ENCODE measurements at places on chromosomes 1 and 21.

DNA sequence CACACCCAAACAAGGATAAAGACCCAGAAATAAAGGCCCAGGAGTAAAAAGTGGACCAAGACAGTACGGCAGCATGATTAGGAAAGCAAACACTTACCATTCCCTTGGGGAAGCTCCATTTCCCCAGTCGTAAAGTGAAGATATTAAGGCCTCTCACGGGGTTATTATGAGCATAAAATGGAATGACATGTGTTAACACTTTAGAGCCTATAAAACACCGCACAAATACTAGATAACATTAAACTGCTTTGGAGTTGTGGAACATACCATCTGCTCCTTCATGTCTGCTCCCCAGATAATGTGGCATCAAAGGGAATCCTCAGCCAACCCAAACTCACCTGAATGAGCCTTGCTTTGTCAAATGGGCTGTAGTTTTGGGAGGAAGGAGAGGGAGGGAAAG, 8.9 kb upstream of the ITLN2 start:
- no peak for DNase-seq

DNA sequence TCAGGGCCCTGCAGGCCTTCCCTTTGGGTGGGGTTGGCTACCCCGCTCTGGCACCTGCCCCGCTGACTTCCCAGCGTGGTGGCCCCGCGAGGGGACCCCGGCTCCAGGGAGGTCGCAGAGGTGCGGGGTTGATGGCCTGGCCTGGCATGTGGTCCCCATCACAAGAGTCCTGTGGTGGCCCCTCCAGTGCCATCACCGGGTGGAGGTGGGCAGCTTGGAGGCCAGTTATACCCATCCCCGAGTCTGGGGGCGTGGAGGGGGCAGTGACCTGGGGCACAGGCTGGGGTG, 26.8 kb downstream of the PRMT2 start:
- DNase-seq: no peak

GRCh38 chr21:17467392-17467791, 45.5 kb upstream of the CXADR start:
- DNase-seq: no peak

GRCh38 chr1:69733061-69733460, 165.3 kb downstream of the LRRC7 start:
- DNase-seq: no peak

DNA sequence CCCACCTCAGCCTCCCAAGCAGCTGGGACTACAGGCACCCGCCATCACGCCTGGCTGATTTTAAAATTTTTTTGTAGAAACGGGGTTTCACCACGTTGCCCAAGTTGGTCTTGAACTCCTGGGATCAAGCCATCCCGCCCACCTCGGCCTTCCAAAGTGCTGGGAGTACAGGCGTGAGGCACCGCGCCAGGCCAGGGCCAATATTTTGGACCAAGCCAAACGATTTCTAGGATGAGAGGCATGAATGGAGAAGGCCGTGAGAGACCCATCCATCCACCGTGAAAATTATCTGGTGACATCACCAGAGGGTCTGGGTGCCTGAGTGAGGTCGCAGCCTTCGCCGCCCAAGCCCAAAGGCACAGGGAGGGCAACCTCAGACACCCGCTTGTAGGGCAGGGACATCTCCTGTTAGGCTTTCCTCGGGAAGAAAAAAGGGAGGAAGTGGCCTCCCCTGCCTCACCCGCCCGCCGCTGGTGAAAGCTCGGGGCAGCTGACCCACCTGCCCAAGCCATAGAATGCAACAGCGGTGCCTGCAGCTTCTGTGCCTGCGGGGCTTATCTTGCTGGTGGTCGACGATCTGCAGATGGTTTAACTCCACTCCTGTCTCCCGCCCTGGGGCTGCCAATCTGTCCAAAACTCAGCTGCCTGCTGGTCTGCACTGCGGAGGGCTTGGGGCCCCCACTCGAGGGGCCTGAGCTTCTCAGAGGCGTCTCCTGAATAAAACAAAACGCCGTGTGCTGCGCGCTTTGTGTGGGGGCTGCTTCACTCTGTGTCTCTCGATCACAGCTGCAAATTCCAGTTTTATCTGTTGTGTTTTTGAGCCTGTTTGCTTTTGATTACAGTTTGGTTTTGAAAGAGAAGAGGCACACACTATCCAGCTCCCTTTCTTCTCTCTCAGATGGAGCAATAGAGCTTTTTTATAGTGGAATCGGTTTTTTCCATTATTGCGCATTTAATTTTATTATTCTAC, 85.8 kb downstream of the MRPS6 start:
- no peak for DNase-seq

GRCh38 chr1:210445485-210445884, 116.8 kb downstream of the HHAT start:
- DNase-seq: no peak

DNA sequence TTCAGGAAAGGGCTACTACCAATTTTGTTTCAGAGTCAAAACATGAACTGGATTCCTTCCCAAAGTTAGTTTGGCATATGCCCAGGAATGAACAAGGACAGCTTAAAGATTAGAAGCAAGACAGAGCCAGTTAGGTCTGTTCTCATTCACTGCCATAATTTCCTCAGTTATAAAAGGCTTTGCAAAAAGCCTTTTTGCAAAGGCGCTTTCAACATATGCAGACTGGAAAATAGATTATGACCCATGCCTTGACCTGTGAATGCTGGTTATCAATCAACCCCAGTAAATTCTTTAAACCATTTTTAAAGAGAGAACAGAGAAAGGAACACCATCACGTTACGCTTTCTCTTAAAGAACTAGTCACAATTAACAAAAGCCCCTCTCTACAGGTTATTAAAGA, 1.7 kb upstream of the FRRS1 start:
- no peak for DNase-seq

- DNase-seq: no peak
Observed at GRCh38 chr21:35491920-35492678, 443.0 kb upstream of the RUNX1 start.

DNA sequence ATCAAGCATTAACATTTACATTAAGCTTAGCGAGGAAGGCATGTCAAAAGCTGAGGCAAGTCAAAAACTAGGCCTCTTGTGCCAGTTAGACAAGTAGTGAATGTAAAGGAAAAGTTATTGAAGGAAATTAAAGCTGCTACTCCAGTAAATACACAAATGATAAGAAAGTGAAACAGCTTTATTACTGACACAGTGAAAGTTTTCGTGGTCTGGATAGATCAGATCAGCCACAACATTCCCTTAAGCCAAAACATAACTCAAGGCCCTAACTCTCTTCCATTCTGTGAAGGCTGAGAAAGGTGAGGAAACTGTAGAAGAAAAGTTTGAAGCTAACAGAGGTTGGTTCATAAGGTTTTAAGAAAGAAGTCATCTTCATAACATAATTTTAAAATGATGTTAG, 131.9 kb downstream of the VAV3 start:
- no peak for DNase-seq

DNA sequence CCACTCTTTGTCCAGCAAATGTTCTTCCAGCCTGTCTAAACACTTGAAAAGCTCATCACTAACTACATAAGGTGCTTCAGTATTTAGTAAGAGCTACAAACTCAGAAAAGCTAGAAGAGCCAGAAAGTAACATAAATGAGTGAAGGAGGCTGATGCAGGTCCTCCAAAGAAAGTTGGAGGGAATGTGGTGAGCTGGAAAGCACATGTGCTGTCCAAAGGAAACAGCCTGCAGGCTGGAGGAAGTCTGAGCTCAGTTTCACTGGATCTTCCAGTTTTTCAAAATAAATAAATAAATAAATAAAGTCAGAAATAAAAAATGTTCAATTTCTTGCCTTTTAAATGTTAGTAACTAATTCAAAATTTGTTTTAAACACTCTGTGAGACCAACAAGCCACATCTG, 25.5 kb downstream of the ZC3H11B start:
- DNase-seq: no peak

DNA sequence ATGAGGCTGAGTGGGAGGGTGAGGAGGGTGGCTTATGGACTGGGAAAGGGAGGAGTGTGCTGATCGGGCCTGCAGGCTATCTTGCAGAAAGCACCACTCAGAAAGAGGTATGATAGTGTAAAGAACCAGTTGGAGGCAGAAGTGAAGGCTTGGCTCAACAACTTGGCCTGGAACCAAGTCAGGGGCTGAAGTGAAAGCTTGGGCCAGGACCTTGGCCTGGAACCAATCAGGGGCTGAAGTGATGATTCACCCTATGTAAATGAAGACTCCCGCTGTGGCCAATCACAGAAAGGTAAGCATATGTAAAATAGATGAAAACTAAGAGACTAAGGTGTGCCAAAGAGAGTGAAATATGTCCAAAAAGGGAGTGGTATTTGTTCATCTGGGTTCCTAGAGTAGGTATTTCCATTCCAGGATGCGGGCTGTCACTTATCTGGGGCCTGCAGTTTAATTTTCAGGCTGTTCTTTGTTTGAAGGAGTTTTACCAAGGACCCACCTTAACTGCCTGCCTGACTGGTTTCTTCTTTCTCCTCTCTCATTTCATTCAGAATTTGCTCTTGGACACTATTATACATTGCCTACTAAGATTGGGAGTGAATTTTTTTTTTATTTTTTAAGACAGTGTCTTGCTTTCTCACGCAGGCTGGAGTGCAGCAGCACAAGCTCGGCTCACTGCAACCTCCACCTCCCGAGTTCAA, 5.1 kb upstream of the RFX5 start:
- peak; percentile 53 for DNase-seq

GRCh38 chr1:34479731-34480130, 275.1 kb upstream of the GJB5 start:
- no peak for DNase-seq

- peak; percentile 60 for DNase-seq
Observed at GRCh38 chr21:42652527-42653230, 742 bp upstream of the PDE9A start.

GRCh38 chr1:196896355-196896754, 8.5 kb downstream of the CFHR4 start:
- no peak for DNase-seq

DNA sequence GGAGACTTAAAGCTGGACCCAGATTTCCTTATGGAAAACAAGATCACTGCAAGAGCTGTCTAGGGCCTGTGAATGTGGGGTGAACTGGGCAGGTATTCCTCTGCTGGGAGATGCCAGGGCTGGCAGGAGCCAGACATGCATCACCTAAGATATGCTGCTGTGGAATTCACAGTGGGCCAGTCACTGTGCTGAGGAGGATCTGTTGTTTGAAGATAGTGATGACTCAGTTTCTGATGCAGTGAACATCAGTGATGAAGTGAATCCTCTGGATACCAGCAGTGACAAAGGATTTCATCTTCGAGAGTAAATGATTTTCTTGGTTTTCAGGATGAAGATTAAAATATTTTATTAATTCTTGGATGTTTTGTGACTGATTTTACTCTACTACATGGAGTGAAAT, 29.9 kb upstream of the CAMSAP2 start:
- peak; percentile 31 for DNase-seq

GRCh38 chr1:79760531-79760930, 754.0 kb upstream of the ADGRL4 start:
- DNase-seq: peak; percentile 14

DNA sequence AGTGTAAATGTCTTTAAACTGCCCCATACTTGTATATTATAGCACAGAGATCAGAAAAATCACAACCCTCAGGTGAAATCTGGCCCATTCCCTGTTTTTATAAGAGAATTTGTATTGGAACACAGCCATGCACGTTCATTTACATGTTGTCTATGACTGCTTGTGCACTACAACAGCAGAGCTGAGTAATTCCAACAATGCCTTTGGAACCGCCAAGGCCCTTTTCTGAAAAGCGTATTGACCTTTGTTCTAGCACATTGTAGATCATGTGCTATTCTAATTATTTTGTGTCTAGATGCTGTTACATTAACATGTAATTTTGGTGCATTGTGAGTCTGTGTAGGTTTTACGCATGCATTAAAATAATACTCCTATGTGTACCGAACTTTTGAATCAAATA, 339.6 kb downstream of the CHRM3 start:
- DNase-seq: no peak

DNA sequence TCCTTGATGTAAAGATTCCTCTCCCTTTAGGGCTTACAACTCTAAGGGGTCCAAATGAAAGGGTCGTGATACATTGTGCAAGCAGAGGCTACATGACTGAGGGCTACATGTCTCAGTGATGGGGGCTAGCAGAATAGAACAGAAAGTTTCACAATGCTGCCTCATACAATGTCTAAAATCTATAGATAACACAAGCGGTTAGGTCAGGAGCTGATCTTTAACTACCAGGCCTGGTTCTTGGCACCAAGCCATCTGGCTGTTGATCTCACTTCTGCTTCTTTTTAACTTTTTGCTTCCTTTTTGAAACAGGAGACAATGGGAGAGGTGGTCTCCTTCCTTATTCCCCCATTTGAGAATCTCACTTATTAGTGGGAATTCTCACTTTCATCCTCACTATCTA, 710.2 kb downstream of the AMY1C start:
- no peak for DNase-seq

Measured in fibroblast of mammary gland (primary cell).